ENCODE measurements at places on chromosomes 11 and 22.
A peak's percentile ranks its signal among the peaks of the same experiment; 100 is the strongest.

DNA sequence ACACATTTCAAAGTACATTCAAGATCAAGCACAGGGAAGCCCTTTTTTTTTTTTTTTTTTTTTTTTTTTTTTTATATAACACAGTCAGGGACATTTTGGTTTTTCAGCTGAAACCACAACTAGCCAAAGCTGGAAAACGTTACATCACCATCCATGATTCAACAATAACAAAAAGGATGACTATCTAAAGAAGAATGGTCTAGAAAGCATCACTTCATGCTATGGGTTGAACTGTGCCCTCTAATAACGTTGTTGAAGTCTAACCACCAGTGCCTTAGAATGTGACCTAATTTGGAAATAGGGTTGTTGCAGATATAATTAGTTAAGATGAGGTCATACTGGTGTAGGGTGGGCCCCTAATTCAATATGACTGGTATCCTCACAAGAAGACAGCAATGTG, 46.6 kb downstream of the MTMR2 start:
- DNase-seq, result no peak

- DNase-seq, result no peak
Measured at GRCh38 chr11:116697011-116697410, 75.8 kb downstream of the BUD13 start.

- no peak for DNase-seq
Measured at GRCh38 chr11:12600829-12601228, 73.4 kb upstream of the TEAD1 start.

- DNase-seq, result no peak
Measured at GRCh38 chr11:79212741-79213190, 228.1 kb downstream of the TENM4 start.

DNA sequence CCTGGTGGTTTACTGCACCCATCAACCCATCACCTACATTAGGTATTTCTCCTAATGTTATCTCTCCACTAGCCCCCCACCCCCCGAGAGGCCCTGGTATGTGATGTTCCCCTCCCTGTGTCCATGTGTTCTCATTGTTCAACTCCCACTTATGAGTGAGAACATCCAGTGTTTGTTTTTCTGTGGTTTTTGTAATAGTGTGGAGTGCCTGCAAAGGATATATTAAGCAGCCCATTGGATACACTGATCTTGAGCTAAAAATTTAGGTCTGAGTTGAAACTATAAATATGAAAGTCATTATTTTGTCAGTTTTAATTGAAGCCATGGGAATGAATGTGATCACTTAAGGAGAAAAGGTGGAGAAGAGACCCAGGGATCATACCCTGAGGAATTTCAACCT, 23.0 kb downstream of the MRPL48 start:
- no peak for DNase-seq

DNA sequence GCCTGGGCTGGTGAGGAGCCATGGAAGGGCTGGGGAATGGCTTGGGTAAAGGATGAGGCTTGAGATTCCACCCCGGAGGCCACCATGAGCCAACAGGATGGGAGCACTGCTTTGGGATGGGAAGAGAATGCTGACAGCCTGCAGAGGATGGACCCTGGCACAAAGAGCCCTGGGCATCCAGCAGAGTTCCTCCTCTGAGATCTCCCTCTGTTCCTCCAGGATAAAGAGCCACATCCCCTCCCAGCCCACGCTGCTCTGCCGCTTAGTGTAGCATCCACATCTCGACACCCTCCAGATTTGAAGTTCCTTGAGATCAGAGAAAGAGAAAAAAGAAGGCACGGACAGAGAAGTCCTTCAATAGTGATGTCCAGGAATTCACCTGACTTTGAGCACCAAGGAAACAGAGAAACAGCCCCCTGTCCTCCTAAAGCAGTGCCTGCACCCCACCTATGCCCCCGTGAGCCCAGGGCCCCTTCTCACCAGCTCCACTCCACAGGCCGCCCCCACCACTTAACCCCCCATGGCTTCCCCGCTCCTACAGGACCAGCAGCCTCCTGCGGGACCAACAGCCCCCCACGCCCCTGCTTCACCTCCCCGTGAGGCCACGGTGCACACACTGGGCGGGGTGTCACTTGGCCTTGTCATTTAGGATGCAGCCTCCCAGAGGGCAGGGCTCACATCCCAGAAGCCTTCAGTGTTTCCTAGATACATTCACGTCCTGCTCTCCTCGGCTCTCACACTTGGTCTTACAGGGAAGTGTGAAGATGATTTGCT, 180.5 kb downstream of the SHANK2 start:
- no peak for DNase-seq

GRCh38 chr22:27990879-27991278, 71.8 kb upstream of the PITPNB start:
- peak; percentile 13 for DNase-seq

DNA sequence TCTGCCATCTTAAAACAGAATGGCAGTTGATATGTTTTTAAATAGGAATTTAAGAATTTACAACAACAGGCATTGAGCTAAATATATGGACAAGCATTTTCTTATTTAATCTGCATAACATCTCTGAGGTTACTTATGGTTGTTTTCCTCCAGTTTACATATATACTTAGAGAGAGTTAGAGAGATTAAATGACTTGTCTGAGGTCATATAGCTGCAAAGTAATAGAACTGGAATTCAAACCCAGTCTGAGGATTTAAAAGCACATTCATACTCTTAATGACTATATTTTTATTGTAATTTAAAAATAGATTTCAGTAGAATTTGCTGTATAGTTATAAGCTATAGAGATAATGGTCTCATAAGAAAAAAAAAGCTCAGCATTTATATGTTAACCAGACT, 81.4 kb upstream of the GRIK4 start:
- DNase-seq, result no peak

- DNase-seq, result no peak
Measured at GRCh38 chr22:25420925-25421904, 143.3 kb upstream of the GRK3 start.

DNA sequence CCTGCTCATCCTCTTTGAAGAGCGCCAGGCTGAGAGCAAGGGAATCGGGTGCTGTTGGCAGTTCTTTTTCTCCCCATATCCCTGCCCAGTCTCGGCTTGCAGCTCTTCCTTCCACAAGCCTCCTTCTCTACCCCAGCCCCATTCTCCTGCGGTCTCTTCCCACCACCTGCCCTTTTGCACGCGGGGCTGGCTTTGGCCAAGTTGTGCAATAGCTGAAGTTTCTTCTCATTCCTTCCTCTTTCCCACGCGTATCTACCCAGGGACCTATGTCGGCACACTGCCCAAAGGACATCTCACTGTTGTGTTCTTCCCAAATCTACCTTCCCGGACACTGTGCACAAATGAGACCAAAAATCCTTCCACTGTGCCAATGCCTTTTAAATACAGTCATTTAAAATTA, 22.3 kb upstream of the HTR3A start:
- DNase-seq, result no peak

DNA sequence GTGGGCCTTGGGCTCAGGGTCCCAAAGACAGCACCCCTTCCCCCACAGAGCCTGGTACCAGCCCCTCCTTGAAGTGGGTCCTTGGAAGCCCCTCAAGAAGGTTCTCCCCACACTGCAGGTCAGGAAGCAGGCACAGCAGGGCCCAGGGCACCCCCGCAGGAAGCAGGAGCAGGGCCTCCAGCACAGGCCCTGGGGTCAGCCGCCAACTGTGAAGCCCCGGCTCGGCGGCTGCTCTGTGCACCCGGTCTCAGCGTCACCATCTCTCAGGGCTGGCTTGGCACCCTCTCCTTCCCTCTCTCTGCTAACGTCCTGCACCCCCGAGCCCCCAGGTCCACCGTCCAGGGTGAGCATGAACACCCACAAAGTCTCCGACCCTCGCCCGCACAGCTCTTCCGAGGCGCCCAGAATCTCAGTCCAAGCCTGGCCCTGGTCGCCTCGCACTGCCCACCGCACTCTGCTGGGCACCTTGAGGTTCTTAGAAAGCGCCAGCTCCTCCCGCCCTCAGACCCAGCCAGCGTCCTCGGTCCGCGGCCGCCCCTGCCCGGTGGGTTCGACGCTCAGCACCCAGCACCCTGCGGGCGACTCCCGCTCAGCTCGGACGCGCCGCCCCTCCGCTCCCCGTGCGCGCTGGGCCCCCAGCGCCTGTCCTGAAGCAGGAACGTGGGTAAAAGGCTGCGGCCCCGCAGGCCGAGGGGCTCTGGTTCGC, 1.4 kb upstream of the SIGIRR start:
- peak; percentile 41 for DNase-seq

- DNase-seq, result no peak
Measured at GRCh38 chr11:81705283-81705682, 1028.4 kb downstream of the FAM181B start.

GRCh38 chr11:120108154-120108784, 29.6 kb downstream of the TRIM29 start:
- peak; percentile 80 for DNase-seq

DNA sequence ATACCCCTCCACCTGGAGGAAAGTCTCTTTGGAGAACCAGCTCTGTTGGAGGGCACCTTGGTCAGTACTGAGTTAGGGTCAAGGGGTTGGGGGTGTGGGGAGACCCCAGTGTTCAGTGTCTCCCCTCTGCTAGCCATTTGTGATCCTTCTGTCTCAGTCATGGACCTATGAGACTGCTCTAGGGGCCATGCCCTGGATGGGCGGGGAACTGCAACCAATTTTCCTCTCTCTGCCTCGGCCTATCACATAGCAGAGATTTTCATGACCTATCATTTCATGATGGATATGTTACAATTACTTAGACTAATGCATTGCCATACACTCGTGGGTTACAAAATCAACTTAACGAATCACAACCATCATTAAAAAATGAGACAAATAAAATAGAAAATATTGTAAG, 7.4 kb downstream of the OTOG start:
- DNase-seq, result no peak

DNA sequence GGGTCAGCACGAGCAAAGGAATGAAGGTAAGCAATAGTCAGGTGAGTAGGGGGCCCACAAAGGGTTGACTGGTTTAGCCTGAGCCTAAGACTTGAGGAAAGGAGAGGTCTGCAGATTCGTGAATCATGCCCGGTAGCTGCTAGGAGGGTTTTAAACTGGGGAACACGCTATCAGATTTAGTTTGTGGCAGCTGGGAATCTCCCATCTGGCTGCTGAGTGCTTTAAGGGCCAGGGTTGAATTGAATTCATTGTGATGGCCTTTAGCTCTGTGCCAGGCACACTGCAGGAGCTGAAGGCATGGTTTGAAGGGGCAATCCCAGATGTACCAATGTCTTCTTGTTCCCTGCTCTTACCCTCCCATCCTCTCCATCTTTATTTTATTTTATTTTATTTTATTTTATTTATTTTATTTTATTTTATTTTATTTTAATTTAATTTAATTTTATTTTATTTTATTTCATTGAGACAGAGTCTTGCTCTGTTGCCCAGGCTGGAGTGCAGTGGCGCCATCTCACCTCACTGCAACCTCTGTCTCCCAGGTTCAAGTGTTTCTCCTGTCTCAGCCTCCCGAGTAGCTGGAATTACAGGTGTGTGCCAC, 1.9 kb upstream of the NECTIN1 start:
- no peak for DNase-seq

DNA sequence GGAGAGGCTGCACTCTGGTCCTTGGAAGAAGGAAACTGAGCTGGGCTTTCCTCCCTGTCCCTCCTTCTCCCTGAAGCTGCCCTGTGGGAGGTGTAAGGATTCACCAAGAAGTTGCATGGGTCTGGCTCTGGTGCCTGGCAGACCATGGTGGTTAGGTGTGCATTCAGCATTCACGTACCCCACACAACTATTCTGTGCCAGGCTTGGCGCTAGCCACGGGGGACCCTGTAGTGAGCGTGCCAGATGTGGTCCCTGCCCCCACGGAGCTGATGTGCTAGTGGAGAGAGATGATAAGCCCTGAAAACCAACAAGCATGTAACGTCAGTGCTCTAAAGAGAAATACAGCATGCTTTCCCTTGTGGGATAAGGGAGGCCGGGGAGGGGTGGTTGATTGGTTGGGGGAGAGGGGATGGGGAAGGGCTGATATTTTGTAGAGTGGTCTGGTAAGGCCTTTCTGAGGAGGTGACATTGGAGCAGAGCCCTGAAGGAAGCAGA, 48.9 kb downstream of the CD82 start:
- DNase-seq, result no peak

DNA sequence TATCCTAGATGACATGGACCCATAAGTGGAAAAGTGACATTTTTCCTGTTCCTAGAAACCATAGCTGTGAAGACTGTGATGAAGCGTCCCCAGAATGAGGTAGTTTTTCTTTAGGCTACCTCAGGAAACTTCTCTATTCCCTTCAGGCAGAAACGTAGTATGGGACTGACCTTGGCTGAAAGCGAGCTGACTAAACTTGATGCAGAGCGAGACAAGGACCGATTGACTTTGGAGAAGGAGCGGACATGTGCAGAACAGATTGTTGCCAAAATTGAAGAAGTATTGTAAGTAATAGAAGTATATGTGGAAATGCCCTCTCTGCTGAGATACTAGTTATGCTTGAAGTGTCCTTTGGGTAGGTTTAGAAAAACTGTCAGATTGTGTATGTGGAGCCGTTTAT, 64.7 kb upstream of the GRIK4 start:
- no peak for DNase-seq

GRCh38 chr11:66055021-66055420, 2.9 kb downstream of the SF3B2 start:
- no peak for DNase-seq

Data from activated CD4-positive, alpha-beta T cell treated with anti-CD3 and anti-CD28 coated beads for 36 hours (primary cell).